ENCODE measurements at places on chromosomes 4 and X. TPM values are rescaled to one million over a fixed set of nuclear protein-coding genes. Genes with fewer than 3 reads are reported as not detected.

Gene PRR27
- total RNA-seq = not detected

Gene TMEM47
- 43.2 TPM for total RNA-seq

Gene UGT2B17
- not detected for total RNA-seq

Gene COL25A1
- 0.11 TPM for total RNA-seq

Gene TLR2
- 0.44 TPM for total RNA-seq

Gene TAF9B
- total RNA-seq = 24.9 TPM

Gene ZNF157
- total RNA-seq = 0.12 TPM

Gene MAOA
- total RNA-seq = 5.5 TPM

Gene TRAM1L1
- 4.6 TPM for total RNA-seq

Gene ZNF275
- total RNA-seq = 10.2 TPM

Gene LINC00632
- 9.8 TPM for total RNA-seq

Gene CENPVL2
- not detected for total RNA-seq

Gene SLC7A11
- total RNA-seq = 98.3 TPM

Gene RHOXF1
- not detected for total RNA-seq

Gene BGN
- 27.9 TPM for total RNA-seq

Gene ADGRL3
- 0.11 TPM for total RNA-seq

Gene BANK1
- total RNA-seq = 1.00 TPM

Gene DAPP1
- total RNA-seq = not detected

Gene CHST7
- total RNA-seq = 8.7 TPM

Gene BEND4
- 0.12 TPM for total RNA-seq

Gene EMCN
- total RNA-seq = 0.12 TPM

Gene ARR3
- total RNA-seq = not detected

Gene PNMA5
- not detected for total RNA-seq

Gene KLB
- total RNA-seq = not detected

Gene NAP1L2
- 3.9 TPM for total RNA-seq

Gene PROM1
- under 0.01 TPM for total RNA-seq

Gene DCAF8L2
- not detected for total RNA-seq

Gene SPANXB1
- not detected for total RNA-seq

Gene MORF4L2
- total RNA-seq = 1,110 TPM

Gene VCX
- total RNA-seq = not detected

Gene GDPD2
- not detected for total RNA-seq
